ENCODE measurements at places on chromosomes 6 and 20.

DNA sequence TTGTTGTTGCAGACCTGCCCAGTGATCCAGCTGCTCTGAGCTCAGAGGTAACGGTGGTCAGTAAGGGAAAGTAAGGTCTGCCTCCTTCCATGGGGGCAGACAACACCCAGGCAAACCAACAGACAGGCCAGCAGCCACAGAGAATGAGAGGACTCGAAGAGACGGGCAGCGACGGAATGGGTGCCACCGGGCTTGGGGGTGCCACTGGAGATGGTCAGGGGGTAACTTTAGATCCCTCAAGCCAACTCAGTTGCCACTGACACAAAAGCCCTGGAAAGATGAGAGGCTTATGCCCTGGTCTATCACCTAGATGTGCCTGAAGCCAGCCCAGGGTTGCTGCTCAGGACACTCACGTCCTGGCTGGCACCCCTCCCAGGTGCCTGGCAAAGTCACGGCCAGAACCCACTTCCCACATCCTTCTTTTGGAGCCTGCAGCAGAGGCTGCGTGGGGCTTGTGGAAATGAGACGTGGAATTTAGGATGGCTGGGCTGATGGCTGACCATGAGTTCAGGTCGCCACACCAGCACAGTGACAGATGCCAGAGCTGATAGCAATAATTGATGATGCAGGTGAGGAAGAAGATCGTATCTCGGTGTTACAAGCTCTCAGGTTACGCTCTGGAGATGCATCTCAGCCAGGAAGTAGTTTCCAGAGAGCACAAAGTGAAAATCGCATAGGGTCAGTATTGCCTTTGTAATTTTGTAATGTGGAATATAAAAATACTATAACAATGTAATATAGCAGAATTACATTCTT is 209.1 kb downstream of the SYNDIG1 start:
- DNase-seq = no peak

DNA sequence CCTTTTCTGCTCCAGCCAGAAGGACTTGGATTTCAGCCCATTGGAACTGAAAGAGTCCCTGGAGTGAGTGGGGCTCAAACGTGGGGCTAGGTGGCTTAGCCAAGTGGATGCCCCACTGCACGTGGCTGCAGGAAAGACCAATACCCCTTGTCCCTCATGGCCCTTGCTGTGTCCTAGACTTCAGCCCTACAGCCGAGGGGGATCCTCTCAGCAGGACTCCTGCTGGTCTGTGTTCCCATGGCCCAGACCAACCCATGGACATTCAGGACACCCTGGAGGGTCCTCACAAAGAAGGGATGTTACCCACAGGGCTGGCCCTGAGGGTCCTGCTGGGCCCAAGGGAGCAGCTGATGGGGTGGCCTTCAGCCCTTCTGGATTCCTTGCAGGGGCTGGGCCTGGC is 30.0 kb upstream of the PHACTR3 start:
- no peak for DNase-seq

DNA sequence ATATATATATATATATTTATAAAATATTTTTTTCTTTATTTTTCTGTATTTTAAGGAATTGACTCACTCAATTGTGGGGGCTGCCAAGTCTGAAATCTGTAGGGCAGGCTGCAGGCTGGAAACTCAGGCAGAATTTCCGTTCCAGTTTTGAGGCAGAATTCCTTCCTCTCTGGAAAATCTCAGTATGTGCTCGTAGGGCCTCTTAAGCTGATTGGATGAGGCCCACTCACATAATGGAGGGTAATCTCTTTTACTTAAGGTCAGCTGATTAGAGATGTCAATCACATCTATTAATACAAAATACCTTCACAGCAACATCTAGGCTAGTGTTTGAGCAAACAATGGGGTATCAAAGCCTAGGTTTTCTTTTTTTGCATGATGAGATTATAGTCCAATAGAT is 244.7 kb upstream of the RNF24 start:
- no peak for DNase-seq

DNA sequence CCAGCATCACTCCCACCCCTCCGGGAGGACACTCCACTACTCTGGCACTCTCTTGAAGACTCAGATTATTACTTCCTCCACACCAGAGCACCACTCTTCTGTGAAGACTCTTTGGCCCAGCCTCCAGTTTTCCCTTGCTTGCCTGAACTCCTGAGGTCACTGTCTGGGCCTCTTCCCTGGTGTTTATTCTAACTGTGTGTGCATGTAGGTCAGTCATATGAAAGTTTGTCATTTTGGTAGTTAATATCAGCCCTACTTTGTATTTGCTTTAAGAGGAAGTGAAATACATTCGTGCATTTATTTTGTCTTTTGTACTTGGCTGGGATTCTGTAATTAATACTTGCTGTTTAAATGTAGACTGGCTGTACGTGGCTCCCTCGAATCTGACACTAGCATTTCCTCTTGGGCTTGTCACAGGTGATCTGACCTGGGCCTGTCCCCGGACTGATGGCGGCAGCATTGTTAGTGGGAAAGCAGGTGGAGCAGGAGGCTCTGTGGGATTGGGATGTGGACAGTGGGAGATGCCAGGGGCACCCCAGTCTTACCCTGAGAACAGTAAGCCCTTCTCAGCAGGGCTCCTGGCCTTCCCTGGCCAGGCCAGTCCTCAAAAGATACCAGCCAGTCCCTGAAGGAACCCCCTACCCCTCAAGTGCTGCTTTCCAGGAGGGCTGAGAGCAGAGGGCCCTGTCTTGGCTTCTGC is 350.5 kb downstream of the CDC5L start:
- DNase-seq = no peak

- peak; percentile 5 for DNase-seq
These were observed 154.6 kb downstream of the RFPL4B start for GRCh38 chr6:112501705-112502104.

GRCh38 chr6:47247227-47247797 is 62.4 kb downstream of the TNFRSF21 start:
- DNase-seq = peak; percentile 9
